ENCODE measurements at places on chromosomes 5 and 9.
A peak's percentile ranks its signal among the peaks of the same experiment; 100 is the strongest.

- no peaks in the 10 kb centered on the region for H3K36me3 ChIP-seq
- no peak for DNase-seq
- no peak overlapping the region for H3K4me3 ChIP-seq
- no peaks in the 10 kb centered on the region for H3K27me3 ChIP-seq
Measured at GRCh38 chr9:80447876-80448275, 876.1 kb downstream of the TLE4 start.

GRCh38 chr9:136653323-136654079 is 9.2 kb upstream of the EGFL7 start:
- peaks cover 6% of the 10 kb centered on the region for H3K4me1 ChIP-seq
- no peaks in the 10 kb centered on the region for H3K36me3 ChIP-seq
- no peak for DNase-seq

DNA sequence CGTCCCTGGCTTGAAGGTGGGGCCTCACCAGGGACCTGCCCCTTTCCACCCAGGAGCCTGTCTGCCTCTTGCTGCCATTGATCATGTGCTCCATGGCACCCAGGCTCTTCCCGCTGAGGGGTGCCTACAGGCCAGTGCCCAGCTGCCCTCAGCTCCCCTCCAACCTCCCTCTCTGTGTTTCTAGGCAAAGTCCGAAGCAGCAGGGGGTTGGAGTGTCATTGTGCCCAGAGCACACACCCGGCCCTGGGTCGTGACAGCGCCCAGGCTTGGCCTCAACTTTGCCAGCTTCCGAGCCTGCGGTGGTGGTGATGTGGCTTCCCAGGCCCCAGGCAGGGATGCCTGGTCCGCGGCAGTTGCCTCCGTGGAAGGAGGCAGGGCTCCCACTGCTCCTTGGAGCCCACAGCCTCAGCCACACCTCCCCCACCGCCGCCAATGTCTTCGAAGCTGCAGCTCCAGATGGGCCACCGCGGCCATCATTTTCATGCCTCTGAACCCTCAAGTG is 52.4 kb downstream of the GTF3C4 start:
- H3K27me3 ChIP-seq, result peaks cover 10% of the 10 kb centered on the region
- no peaks in the 10 kb centered on the region for H3K4me1 ChIP-seq
- DNase-seq, result no peak
- no peak overlapping the region for H3K27ac ChIP-seq
- no peaks in the 10 kb centered on the region for H3K36me3 ChIP-seq

- H3K36me3 ChIP-seq, result peaks cover 41% of the 10 kb centered on the region
- H3K4me1 ChIP-seq, result peaks cover 18% of the 10 kb centered on the region
- peak; percentile 77 for DNase-seq
Measured at GRCh38 chr5:136053336-136054141, 24.8 kb downstream of the TGFBI start.

DNA sequence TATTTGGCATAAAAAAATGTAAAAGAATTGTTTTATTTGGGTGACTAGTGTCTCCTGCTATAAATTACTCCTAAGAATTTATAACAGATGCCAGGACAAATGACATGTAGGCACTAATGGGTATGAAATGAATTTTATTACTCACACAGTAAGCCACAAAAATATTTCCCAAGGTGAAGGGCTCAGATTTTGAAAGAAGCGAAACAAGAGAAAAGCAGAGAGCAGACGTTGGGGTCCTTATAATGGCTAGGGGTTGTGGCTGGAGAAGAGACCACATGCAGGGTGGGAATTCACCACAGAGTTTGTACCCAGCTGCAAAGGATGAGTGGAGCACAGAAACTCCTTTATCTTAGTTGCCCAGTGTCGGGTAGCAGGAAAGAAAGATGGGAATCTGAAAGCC is 45.0 kb upstream of the PRR16 start:
- H3K4me1 ChIP-seq, result no peaks in the 10 kb centered on the region
- no peak overlapping the region for H3K27ac ChIP-seq
- H3K36me3 ChIP-seq, result no peaks in the 10 kb centered on the region
- no peak overlapping the region for H3K4me3 ChIP-seq

- H3K4me3 ChIP-seq, result no peak overlapping the region
Measured at GRCh38 chr9:80375477-80375876, 803.7 kb downstream of the TLE4 start.

- peak within 1 kb of the TSS; percentile 87 for H3K27ac ChIP-seq
- H3K4me1 ChIP-seq, result peaks cover 70% of the 10 kb centered on the region
- DNase-seq, result no peak
- H3K27me3 ChIP-seq, result no peaks in the 10 kb centered on the region
- H3K4me3 ChIP-seq, result peak within 1 kb of the TSS; percentile 74
- H3K36me3 ChIP-seq, result peaks cover 6% of the 10 kb centered on the region
Measured at GRCh38 chr5:180802325-180803180, at the start of gene MGAT1. Gene MGAT1, minus strand, starts transcription at chr5:180802806. Its CDS starts 9,835 bp downstream, at chr5:180792971.

GRCh38 chr5:134536876-134537275 is 11.4 kb downstream of the JADE2 start:
- DNase-seq, result no peak
- no peaks in the 10 kb centered on the region for H3K27me3 ChIP-seq
- H3K36me3 ChIP-seq, result peaks cover 44% of the 10 kb centered on the region

DNA sequence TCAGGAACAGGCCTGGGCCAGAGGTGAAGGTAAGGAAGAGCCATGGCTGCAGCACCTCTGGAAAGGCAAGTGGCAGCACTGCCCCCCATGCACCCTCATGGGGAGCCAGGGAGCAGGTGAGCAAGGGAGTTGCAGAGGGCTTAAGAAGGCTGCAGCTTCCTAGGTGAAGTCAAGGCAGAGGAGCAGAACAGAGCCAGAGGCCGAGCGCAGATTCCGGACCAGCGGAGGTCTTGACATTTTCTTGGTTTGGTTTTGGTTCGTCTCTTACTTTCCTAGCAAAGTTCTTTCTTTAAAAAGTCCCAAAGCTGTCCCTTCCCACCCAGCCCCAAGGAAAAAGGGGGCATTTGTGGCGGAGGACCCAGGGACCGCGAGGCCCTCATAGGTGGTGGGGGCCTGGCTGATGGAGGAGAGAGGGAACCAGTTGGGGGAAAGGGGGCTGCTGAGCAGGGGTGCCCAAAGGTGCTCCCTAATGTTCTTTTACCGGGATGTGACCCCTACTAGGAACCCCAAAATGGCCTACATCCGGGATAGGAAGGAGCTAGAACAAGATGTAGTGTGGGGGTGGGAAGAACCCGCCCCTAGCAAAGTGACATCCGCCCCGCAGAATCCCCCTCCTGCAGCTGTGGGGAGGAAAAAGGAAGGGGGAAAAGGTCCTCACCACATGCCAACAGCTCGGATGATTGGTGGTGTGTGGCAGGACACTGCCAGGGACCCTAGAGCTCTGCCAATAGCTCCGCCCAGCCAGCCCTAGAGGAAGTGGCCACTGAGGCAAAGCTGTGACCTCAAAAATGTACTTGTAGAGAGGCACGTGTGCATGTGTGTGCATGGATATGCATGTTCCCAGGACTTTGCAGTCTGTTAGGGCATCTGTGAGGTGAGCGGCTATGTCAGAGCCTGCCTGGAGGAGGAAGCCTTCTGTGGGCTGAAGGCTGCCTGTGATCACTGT is 914 bp upstream of the CD72 start:
- no peak for DNase-seq
- H3K27me3 ChIP-seq, result peaks cover 25% of the 10 kb centered on the region
- no peak overlapping the region for H3K27ac ChIP-seq
- H3K4me3 ChIP-seq, result no peak overlapping the region
- no peaks in the 10 kb centered on the region for H3K4me1 ChIP-seq
